ENCODE measurements at places on chromosomes 4 and X.

DNA sequence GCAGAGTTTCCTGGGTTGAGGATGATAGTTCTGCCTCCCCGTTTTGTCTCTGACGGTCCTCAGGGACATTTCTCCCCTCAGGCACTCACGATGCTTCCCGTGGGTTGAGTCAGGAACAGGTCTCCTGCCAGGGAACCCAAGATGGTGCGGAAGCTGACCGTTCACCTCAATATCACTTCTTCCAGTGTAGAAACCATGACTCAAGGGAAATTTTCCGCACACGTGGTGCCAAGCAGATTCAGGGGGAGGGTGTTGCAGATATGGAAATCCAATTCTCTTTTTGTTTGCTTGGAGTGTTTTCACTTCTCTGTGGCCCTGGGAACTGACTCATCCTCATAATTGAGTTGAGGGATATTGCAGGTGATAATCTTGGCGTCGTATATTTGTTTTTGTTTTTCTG is 46.7 kb downstream of the CXorf49B start:
- DNase-seq, result no peak

GRCh38 chr4:117383468-117383867 is 298.1 kb upstream of the TRAM1L1 start:
- no peak for DNase-seq

GRCh38 chr4:111393781-111394180 is 751.5 kb upstream of the FAM241A start:
- DNase-seq, result no peak

DNA sequence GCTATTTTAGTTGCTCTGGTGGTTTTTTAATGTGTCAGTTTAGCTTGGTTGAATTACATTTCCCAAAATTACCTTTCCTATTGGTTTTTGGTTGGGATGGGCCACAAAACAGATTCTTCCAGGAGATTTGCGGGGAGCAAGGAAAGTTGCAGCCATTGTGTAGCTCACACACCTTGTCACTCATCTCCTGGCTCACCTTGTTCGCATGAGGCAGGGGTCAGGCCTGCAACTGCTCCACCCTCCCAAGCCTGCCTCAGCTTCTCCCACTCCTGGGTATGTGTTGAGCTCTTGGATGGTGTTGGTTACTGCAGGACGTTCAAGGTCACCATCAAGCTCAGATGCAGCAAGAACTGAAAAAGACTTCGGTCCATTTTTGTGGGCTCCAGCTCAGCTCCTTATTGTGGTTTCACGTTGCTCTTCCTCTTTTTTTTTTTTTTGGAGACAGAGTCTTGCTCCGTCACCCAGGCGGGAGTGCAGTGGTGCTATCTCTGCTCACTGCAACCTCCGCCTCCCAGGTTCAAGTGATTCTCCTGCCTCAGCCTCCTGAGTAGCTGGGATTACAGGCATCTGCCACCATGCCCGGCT is 95.6 kb upstream of the METTL14 start:
- DNase-seq, result no peak

GRCh38 chr4:123443401-123444289 is 47.0 kb downstream of the SPRY1 start:
- DNase-seq, result no peak

DNA sequence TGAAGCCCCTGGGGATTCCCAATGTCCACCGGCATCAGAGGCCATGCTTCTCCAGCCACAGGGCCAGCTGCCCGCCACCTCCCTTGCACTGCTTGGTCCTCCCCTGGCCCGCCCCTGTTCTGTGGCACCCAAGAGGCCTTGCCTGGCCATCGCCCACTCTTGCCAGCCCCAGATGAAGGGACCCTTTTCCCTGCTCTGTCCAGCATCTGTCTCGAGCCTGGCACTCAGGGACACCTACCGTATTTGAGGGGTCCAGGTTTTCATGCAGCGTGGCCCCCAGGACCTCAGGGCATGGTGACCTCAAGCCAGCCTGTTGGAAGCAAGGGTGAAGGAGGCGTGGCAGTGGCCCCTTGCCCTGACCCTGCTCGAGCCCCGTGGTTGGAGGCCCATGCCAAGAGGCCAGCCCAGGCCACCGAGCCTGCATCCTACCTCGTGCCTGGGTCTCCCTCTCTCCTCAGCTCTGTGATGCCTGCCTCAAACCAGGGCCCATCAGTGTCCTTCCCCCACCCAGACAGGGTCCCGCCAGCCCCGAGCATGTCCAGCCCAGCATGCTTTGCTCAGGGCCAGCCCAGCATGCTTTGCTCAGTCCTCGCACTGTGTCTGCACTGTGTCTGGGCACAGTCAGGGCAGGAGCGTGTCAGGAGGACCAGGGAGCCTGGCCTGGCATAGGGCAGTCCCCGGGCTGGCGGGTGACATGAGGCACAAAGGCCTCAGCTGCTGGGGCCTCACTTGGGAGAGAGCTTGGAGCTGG is 14.3 kb upstream of the FGFR3 start:
- DNase-seq, result no peak

DNA sequence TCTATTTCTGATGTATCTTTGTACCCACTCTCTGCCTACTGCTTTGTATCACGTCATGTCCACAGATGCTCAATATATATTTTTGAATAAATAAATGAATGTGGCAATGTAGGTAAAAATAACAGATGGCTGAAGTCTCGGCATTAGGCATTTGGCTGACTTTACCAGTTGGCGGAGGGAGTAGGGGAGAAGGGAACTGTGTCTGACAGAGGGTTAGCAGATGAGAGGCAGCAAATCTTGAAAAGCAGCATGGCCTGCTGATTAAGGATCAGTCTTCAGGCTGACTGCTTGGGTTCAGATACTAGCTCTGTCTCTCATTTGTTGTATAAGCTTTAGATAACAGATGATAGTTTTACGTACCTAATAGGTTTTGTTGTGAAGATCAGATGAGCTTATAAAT is 31.9 kb upstream of the RASGEF1B start:
- DNase-seq, result no peak

DNA sequence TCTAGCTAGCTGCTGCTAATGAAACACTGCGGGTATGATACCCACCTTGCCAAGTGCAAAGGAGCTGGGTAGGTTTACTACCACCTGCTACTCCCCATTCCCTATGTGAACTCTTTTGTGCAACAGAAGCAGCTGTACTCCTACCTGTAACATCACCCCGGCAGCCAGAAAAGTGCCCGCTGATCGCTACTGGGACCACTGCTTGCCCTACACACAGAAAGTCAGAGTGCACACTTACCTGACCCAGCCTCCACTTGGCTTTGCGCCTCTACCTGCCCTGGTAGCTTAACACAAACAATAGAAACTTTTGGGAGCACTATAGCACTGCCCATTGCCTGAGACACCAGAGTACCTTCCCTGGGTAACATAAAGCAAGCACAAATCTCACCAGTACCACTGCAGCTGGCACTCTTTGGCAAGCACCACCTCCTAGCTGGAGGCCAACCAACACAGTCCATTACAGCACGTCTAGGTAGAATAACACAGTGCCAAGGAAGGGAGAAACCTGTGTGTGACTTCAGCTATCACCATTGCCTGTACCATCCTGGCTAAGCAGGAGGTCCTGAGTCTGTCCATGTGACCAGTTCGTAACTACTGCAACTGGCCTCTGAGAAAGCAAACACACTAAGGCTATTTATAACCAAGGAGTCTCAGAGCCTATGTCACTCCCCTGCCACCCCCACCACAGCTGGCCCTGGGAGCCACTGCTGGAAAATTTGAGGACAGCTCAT is 80.1 kb downstream of the CENPC start:
- no peak for DNase-seq

DNA sequence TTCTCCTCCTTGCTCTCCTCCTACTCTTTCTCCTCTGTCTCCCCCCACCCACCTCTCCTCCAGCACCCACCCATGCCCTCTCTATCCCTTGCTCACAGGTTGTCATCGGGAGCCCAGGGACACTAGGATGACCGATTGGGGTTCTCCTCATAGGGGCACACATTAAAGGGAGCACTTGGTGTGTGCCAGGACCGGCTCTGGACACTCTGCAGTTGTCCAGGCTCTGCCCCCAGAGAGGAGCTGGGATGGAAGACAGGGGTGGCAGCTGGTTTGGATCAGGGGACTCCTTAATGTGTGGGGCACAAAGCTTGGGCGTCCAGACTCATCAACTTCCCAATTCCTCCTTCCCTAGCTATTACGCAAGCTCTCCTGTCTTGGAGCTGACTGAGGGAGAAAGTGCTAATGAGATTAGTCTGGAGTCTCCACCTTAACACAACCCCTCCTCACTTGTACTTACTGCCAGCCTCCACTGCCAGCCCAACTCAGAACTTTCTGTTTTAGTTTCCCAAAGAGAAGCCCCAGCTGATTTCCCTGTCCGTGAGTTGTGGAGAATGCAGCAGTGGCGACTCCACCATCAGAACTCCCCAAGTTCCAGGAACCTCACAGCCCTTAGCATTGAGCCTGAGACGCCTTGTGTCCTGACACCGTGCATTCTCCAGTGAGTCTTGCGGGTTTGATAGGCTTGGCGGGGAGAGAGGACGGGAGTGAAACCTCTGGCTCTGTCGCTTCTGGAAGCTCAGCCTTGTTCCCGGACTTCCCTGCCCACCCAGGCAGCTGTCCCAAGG is 52.2 kb downstream of the CXorf49B start:
- no peak for DNase-seq
